Endodermal cell (in vitro differentiated cells): ENCODE measurements at places on chromosomes 3 and 15. TPM values are rescaled to one million over a fixed set of nuclear protein-coding genes. Genes with fewer than 3 reads are reported as not detected.

DNA sequence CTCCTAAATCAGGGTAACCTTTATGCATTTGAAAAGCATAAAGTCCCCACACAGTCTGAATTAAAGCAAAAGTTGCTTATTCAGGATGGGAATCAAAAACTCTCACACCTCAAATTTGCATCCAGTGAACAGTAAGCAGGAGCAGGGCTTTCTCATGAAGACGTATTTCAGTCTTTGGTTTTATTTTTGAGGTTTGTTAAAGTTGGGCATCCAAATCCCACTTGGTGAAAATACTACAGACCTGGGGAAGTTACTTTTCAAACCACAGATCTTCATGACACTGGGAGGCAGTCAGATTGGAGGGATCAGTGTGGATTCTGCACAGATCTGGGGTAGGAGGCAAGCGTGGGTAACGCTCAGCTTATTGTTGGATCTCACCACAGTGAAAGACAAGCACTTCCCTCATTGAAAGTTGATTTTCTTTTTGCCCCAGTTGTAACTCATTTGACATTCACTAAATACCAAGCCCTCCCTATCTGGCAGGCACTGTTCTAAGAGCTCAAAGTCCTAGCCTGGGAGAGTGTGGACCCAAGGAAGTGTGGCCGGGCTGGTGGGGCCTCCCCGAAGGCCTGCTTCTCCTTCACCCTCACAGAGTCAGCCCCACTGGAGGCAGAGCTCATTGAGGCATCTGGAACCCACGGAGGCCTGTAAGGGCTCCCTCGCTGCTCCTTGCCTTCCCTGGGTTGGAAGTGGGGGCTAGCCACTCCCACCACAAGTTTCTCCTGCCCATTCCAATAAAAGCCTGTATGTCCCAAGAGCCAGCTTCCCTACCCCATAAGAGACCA, 783 bp upstream of the ISG20 start:
- H3K4me3 ChIP-seq: no peak overlapping the region
- H3K27ac ChIP-seq: peak overlapping the region; percentile 25
- no peaks in the 10 kb centered on the region for H3K27me3 ChIP-seq

GRCh38 chr3:70120357-70120966, 120.9 kb downstream of the SAMMSON start:
- no peak overlapping the region for H3K27ac ChIP-seq
- peak; percentile 93 for DNase-seq
- no peak overlapping the region for H3K4me3 ChIP-seq
- no peaks in the 10 kb centered on the region for H3K27me3 ChIP-seq
- no peaks in the 10 kb centered on the region for H3K4me1 ChIP-seq
- H3K36me3 ChIP-seq: no peaks in the 10 kb centered on the region

GRCh38 chr15:31464216-31465082, 137.8 kb downstream of the KLF13 start:
- H3K4me3 ChIP-seq: no peak overlapping the region
- no peaks in the 10 kb centered on the region for H3K27me3 ChIP-seq
- H3K36me3 ChIP-seq: no peaks in the 10 kb centered on the region

- no peaks in the 10 kb centered on the region for H3K4me1 ChIP-seq
- no peaks in the 10 kb centered on the region for H3K27me3 ChIP-seq
- no peak for DNase-seq
- no peak overlapping the region for H3K4me3 ChIP-seq
- no peaks in the 10 kb centered on the region for H3K36me3 ChIP-seq
- no peak overlapping the region for H3K27ac ChIP-seq
These were observed 208.8 kb downstream of the GABRG3 start for GRCh38 chr15:27179789-27180188.

GRCh38 chr3:105608623-105609022, 241.9 kb downstream of the ALCAM start:
- H3K4me3 ChIP-seq: no peak overlapping the region
- H3K36me3 ChIP-seq: no peaks in the 10 kb centered on the region
- peak; percentile 49 for DNase-seq

DNA sequence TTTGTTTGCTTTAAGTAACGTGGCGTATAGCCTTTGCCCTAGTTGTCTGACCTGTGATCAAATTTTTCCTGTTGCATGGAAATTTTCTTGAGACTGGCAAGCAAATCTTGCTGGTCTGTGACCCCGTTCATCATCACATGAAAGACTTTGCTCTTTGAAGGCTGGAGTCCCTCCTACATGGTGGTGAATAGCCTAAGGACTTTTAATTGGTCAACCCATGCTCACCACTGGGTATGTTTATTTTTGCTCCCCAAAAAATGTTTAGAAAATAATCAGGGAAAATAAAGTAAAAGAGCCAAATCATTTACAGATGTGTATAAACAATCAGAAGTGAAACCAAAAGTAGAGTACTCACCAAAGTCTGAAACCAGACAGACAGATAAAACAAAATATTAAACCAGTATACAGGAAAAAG, 1075.3 kb upstream of the ALCAM start:
- no peaks in the 10 kb centered on the region for H3K27me3 ChIP-seq
- H3K4me1 ChIP-seq: no peaks in the 10 kb centered on the region
- no peak for DNase-seq
- H3K4me3 ChIP-seq: no peak overlapping the region

TM4SF18 gene
- 0.62 and 0.84 TPM in 2 replicates for total RNA-seq

- H3K4me1 ChIP-seq: no peaks in the 10 kb centered on the region
- no peak overlapping the region for H3K4me3 ChIP-seq
- no peaks in the 10 kb centered on the region for H3K27me3 ChIP-seq
These were observed 11.4 kb downstream of the CDIN1 start for GRCh38 chr15:36590838-36591237.

ANKUB1 gene
- not detected in 2 replicates for total RNA-seq

MME gene
- 30.2 to 66.6 TPM (median 37.4 TPM) in 3 replicates for total RNA-seq

DNA sequence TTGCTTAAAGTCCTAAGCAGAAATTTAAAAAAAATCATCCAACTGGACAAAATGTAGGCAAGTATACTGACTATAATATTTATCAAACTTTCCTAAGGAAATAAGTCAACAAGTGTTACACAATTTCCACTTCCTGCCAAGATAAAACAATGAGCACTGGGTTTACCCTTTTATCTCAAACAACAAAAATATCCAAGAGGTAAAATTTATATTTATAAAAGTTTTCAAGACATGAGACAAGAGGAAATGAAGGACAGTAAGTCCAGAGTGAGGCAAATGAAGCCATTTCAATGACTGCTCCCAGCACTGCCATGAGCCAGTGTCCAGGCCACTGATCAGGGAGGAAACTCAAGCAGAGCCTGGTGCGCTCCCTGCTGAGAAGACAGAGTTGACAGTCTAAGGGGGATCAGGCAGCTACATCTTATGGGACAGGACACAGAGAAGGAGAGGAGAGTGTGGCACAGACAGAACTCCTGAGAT, 439.4 kb downstream of the RAP2B start:
- H3K4me3 ChIP-seq: no peak overlapping the region
- H3K36me3 ChIP-seq: no peaks in the 10 kb centered on the region
- DNase-seq: no peak
- H3K27me3 ChIP-seq: no peaks in the 10 kb centered on the region
- H3K4me1 ChIP-seq: peaks cover 5% of the 10 kb centered on the region

DNA sequence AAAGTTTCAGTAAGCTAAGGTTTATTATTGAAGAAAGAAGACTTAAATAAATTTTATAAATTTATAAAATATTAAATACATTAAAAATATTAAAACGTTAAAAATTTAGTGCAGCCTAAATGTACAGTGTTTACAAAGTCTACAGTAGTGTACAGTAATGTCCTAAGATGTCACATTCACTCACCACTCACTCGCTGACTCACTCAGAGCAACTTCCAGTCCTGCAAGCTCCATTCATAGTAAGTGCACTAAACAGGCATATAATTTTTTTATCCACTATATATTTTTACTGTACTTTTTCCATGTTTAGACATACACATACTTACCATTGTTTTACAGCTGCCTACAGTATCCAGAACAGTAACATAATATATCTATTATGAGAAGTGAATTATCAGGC, 51.5 kb downstream of the TJP1 start:
- DNase-seq: no peak
- H3K27me3 ChIP-seq: no peaks in the 10 kb centered on the region
- peaks cover 67% of the 10 kb centered on the region for H3K36me3 ChIP-seq
- no peak overlapping the region for H3K27ac ChIP-seq
- no peaks in the 10 kb centered on the region for H3K4me1 ChIP-seq

DNA sequence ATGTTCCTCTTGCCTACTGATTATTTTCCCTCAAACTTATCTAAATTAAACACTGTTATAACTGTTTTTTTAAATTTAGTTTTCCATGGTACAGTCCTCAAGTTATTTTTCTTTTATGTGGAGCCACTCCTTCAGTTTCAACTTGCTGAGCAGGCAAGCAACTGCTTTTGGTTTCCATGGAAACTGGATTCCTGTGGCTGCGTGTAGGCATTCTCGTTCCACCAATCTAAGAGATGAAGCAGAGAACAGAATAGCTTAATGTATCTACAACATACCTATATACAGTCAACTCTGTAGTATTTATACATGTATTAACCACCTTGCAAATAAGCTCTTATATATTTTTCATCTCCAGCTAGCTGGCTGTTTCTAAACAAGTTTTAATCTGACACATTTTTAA, 25.8 kb upstream of the ANXA2 start:
- H3K27ac ChIP-seq: no peak overlapping the region
- H3K27me3 ChIP-seq: no peaks in the 10 kb centered on the region
- DNase-seq: peak; percentile 49
